ENCODE measurements at places on chromosomes 2 and 18. TPM values are rescaled to one million over a fixed set of nuclear protein-coding genes. Genes with fewer than 3 reads are reported as not detected.

DNA sequence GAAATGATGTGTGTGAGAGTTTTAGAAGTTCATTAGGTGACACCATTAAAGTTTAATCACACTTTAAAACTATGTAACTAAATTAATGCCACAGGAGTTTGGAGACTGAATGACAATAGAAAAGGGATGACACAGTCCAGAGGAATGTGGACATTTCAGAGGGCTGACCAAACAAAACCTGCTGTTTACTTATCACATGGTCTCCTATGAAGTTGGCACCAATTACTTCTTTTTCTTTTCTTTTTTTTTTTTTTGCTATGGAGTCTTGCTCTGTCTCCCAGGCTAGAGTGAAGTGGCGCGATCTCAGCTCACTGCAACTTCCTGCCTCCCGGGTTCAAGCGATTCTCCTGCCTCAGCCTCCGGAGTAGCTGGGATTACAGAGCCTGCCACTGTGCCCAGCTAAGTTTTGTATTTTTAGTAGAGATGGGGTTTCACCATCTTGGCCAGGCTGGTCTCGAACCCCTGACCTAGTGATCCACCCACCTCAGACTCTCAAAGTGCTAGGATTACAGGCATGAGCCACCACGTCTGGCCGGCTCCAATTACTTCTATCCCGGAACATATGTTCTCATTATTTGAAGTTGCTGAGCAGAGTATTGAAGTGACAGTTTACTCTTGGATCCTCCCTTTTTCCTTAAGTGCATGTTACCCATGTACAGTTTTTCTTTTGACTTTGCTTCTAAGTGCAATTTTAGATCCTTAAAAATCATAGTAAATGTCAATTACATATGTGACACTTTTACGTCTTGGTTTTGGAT, 4.3 kb downstream of the AGPS start:
- peaks cover 63% of the 10 kb centered on the region for H3K4me1 ChIP-seq
- no peaks in the 10 kb centered on the region for H3K27me3 ChIP-seq
- peak overlapping the region; percentile 18 for H3K4me3 ChIP-seq
- H3K27ac ChIP-seq: peak overlapping the region; percentile 70
- DNase-seq: peak; percentile 28

DNA sequence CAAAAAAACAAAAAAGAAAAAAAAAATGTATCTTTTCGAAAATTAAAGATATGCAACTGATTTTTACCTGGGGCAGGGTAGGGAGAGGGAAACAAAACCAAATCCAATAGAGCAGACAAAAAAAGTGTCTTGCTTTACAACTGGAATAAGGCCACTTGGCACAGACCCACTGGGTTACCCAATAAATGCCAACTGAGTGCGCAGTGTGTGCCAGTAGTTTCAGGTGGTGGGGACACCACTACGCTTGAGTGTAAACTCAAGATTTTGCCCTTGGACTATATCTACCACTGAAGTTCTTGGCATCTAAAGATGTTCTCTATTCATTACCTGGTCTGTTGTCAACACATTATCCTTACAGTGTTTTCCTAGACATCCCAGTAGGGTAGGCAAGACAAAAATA, 16.3 kb downstream of the VPS4B start:
- no peak for DNase-seq
- no peaks in the 10 kb centered on the region for H3K27me3 ChIP-seq
- H3K36me3 ChIP-seq: peaks cover 32% of the 10 kb centered on the region
- peaks cover 19% of the 10 kb centered on the region for H3K4me1 ChIP-seq
- no peak overlapping the region for H3K4me3 ChIP-seq
- no peak overlapping the region for H3K27ac ChIP-seq

DNA sequence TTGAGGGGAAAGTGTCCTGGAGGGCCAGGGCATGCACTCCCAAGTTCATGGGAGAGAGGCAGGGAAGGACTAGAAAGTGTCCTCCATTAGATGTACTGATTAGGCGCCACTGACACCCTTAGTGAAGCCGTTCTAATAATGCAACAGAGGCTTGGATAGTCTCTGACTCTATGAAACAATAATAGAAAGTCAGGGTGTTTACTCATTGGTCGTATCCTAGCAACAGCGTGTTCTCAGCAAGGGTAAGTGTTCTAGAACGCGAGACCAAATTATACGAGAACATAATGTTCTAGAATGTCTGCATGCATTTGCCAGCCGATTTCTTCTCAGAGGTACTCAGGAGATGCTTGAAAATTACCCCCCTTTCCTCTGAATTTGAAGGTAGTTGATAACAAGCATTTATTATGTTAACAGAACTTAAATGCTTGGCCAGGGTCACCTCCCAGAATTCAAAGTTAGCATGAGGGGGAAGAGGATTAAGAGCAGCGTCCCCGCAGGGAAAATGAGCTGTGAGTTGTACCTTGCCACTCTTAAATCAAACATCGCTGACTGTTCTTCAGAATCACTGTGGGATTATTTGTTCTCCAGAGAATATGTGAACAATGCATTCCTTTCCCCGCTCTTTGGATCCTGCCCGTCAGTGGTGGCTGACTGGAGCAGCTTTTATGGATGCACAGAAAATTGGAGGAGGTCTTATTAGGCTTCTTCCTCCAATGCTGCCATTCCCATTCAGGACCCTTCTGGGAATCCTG, 33.7 kb upstream of the PDIA6 start:
- peaks cover 68% of the 10 kb centered on the region for H3K27me3 ChIP-seq
- no peaks in the 10 kb centered on the region for H3K36me3 ChIP-seq
- H3K4me1 ChIP-seq: peaks cover 12% of the 10 kb centered on the region
- no peak overlapping the region for H3K27ac ChIP-seq

Gene TRIM43
- total RNA-seq: not detected

GRCh38 chr2:81324046-81324445, 1019.5 kb upstream of the LRRTM1 start:
- H3K27me3 ChIP-seq: no peaks in the 10 kb centered on the region
- H3K4me1 ChIP-seq: no peaks in the 10 kb centered on the region
- DNase-seq: no peak

GRCh38 chr2:110674620-110675555, 3.0 kb downstream of the BUB1 start:
- H3K4me3 ChIP-seq: peak overlapping the region; percentile 45
- H3K27me3 ChIP-seq: no peaks in the 10 kb centered on the region
- H3K36me3 ChIP-seq: peaks cover 21% of the 10 kb centered on the region
- peak overlapping the region; percentile 32 for H3K27ac ChIP-seq
